ENCODE measurements at places on chromosomes 2 and 18.

DNA sequence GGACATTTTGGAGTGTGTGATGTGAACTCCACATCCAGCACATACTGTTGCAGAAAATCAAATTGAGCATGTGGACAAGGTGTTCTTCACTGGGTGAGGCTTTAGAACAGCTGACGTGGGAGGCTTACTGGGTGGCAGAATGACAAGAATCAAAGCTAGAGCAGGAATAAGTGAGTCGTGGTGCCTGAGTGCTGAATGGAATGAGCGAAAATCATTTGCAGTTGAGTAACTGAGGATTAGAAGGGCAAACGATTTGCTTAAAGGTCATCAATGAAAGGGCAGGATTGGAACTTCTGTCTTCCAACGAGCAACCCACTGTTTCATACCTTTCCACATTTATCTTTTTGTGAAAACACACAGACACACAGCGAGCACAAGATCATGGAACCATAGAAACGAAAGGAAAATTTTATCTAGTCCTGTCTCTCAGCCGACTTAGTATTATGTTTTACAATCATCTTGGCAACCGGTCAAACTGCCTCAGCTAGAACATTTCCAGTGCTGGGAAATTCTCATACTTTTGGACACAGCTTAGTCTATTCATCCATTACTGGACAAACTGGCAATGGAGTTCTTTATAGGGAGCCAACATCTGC, 7.2 kb upstream of the DAW1 start:
- DNase-seq, result no peak

DNA sequence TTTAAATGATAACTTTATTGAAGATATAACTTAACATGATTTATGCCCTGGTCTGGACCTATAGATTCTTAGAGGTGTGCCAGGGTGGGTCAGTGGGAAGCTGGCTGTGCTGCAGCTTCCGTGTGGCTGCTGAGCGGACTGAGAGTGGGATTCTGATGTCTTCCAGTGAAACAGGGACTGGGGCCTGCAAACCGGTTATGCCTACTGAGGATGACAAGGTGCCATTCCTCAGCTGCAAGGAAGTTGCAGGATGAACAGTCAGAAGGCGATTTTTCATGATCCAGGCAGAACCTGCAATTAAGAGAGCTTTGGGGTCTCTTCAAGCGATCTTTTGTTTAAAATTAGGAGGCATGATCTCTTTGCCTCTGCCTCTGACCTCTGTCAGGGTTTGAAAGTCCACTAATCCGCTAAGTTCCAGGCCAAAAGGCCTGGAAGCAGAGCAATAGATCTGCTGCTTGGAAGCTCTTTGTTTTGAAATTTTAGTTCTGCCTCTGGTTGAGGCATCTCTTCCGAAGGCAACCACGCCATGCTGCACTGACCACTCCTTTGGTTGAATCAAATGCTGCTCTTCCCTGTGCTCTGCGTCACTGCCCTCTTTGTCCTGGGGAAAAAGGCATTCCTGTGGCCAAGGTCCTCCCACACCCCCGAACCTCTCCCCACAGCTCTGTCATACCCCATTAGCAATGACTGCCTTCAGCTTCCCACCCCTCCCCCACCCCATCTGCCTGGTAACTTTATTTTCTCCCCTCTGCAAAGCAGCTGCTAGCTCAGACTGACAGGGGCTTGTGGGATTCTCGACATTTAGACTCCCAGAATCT, 2.0 kb downstream of the TMEM169 start:
- peak; percentile 93 for DNase-seq

DNA sequence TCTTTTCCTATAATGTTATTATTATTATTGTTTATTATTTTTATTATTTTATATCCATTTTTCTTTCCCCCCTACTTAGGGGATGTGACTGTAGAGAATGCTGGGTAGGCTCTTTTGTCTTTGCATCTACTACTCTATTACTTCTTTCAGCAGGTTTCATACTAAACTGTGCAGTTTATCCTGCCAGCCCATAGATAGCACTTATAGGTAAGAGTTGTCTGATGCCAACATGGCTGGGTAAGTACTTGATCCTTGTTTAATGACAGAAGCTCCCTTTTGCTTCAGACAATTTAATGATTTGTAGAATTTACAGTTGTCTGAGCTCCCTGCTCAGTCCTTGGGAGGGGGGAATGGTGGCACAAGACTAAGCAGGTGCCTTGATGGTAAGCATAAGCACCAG, 262.9 kb upstream of the CDH2 start:
- no peak for DNase-seq

- DNase-seq, result peak; percentile 100
Observed at GRCh38 chr2:207166039-207166348, 246 bp upstream of the KLF7 start.

DNA sequence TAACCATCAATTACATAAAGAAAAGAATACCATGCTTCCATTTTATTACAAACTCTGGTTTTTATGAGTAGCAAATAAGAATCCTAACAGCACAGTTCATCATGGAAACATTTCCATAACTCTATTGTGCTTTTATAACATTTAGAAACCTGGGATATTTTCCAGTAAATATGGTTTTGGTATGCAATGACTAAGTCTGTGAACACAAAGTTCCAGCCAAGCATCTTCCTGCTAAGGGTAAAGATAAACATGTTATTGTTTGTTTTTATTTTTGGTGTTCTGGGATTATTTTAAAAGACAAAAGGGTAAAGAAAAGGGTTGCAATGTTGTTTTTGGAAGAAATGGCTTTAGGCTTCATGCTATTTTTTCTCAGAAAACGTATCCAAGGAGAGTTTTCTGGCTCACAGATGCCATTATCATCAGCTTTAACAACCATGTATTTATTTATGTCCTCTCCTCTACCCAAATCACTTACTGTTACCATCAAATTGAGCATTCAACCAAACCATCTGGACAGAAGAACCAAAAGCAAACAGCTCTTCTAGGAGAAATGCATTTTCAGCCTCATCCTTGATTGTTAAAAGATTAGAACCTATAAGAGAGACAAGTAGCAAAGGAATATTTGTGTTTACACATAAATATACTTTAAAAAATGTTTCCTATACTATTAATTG, 116.0 kb downstream of the PLA2R1 start:
- DNase-seq, result no peak
